G401 (cell line): ENCODE measurements at places on chromosomes 13 and 19.

- no peak for DNase-seq
Measured at GRCh38 chr19:37990362-37990761, 83.4 kb downstream of the SIPA1L3 start.

GRCh38 chr13:83839146-83839545, 43.1 kb downstream of the SLITRK1 start:
- no peak for DNase-seq

GRCh38 chr13:27857282-27857681, 62.5 kb upstream of the PDX1 start:
- no peak for DNase-seq

DNA sequence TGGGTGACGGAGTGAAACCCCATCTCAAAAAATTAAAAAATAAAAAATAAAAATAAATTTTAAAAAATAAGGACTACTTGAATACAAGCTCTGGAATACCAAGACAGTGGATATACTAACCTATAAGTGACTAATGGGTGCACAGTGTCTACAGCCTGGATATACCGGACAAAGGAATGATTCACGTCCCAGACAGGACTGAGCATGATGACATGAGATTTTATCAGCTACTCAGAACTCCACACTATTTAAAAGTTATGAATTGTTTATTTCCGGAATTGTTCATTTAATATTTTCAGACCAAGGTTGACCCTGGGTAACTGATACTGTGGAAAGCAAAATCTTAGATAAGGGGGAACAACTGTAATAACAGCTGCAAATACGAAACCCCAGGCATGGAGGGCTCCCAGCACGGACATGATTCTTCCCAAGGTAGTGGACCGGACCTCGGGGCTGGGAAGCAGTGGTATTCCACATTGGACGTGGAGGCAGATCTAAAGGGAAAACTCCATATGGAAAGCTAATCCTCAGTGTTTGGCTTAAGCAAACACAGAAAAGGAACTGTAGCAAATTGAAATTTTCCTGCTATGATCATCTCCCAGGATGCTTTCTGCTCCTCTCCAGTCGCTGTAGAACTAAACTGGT, 102.6 kb upstream of the TSHZ3 start:
- no peak for DNase-seq

- DNase-seq = no peak
Measured at GRCh38 chr19:33368074-33368864, 5.2 kb upstream of the CEBPG start.

DNA sequence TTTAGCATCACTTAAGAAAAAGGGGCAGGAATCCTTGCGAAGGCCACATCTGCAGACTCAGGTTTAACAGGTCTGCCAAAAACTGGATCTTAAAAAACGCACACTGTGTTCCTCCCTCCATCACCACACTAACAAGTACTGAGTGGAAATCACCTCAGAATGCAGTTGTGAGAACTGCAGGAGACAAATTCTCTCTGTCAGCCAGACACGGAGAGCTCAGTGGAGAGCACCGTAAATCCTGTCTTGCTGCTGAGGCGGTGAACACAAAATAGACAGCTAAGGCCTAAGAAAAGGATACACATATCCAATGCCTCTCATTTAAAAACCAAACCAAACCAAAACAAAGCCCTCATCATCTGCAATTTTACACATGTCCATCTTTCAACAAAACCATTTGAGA, 1287.6 kb downstream of the EFNB2 start:
- peak; percentile 5 for DNase-seq

DNA sequence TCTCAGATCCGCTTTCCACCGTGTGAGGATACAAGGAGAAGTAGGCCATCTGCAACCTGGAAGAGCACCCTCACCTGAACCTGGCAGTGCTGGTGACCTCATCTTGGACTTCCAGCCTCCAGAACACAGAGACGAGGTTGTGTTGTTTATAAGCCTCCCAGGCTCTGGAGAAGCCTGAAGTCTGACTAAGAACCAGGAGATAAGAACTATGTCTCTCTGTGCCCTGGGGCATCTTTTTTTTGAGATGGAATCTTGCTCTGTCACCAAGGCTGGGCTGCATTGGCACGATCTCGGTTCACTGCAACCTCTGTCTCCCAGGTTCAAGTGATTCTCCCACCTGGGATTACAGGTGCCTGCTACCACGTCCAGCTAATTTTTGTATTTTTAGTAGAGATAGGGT, 14.5 kb downstream of the FCGBP start:
- no peak for DNase-seq

GRCh38 chr13:32427852-32428580, at the start of gene N4BP2L1:
Gene N4BP2L1 (minus strand): TSS chr13:32428130. CDS start chr13:32428082, 48 bp downstream.
- peak; percentile 74 for DNase-seq

GRCh38 chr19:1566392-1567115, 1.6 kb downstream of the MEX3D start:
- peak; percentile 53 for DNase-seq

DNA sequence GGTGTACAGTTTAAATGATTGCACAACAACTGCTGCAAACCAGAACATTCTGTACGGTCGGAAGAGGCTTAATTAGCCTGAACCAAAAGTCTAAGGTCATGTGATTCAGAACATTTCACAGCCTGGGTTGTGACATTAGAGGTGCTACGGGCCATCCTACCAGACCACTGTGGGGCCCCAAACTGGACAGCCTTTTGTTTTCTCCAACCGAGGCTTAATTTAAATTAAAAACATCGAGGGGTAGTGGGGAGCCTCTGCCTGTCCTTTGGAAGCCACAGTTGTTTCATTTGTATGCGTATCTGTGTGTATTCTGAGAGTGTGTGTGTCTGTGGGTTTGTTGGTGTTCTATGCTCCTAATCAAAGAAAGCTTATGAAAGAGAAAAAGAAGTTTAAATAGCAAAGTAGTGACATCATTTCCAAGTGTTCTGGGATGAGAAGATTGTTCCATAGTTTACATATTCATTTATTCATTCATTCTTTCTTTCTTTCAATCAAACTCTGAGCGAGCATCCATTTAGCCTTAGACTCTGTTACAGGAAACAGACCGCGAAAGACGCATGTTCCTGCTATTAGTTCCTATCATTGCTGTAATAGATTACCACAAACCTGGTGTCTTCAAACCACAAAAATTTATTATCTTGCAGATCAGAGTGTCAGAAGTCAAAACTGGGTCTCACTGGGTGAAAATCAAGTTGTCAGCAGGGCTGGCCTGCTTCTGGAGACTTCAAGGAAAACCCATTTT, 444.8 kb downstream of the FOXO1 start:
- DNase-seq = no peak

GRCh38 chr13:65461590-65461989, 1768.5 kb downstream of the PCDH9 start:
- DNase-seq = no peak
